Pancreas (tissue), 10 donors: ENCODE measurements at places on chromosomes 1 and 21.
A peak's percentile ranks its signal among the peaks of the same experiment; 100 is the strongest.

DNA sequence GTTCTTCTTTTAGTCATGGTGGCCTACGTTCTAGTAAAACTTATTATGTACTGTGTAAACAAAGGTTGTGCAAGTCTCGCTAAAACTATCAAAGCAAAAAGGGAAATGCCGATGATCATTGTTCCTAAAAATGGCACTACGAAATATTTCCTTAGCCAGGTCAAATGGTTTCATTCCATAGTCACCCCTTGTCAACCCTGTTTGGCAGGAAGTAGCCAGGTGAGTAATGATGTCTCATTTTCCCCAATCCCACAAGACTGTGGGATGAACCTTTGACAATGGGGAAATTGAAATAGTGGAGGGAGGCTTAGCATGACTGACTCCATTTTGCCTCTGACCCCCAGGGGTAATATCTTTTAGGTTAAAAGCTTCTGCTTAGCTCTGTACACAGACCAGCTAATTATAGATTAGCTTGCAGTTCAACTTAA is 5.6 kb upstream of the REN start:
- no peaks in the 10 kb centered on the region for H3K27me3 ChIP-seq
- H3K4me1 ChIP-seq, result no peaks in the 10 kb centered on the region
- no peak overlapping the region for H3K4me3 ChIP-seq

GRCh38 chr1:12477936-12478611 is 139.9 kb downstream of the DHRS3 start:
- DNase-seq, result peak; percentile 88
- H3K4me1 ChIP-seq, result peaks cover 68% of the 10 kb centered on the region
- no peak overlapping the region for H3K4me3 ChIP-seq
- H3K36me3 ChIP-seq, result no peaks in the 10 kb centered on the region
- H3K27me3 ChIP-seq, result no peaks in the 10 kb centered on the region
- H3K27ac ChIP-seq, result peak overlapping the region; percentile 80

- peaks cover 17% of the 10 kb centered on the region for H3K4me1 ChIP-seq
- H3K36me3 ChIP-seq, result no peaks in the 10 kb centered on the region
- DNase-seq, result no peak
- H3K27me3 ChIP-seq, result no peaks in the 10 kb centered on the region
- H3K4me3 ChIP-seq, result peak overlapping the region; percentile 98
- H3K27ac ChIP-seq, result no peak overlapping the region
These were observed 687 bp upstream of the ERI3 start for GRCh38 chr1:44355582-44356305.

DNA sequence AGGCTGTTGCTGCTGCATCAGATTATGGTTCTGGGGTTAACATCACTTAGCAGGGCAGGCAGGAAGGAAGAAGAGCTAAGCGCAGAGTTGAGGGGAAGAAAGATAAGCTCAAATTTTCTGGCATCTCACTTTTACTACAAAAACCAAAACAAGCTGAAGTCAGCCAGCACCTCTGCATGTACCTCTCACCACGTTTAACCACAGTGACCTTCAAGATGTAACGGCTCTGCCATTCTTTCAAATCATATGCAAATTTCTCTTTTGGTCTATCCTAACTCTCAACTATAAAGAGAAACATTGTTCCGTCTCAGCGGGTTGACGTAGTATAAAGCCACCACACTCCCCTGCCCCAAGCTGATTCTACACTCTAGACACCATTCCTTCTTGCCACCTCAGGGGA is 154.4 kb downstream of the OMA1 start:
- no peaks in the 10 kb centered on the region for H3K36me3 ChIP-seq
- no peak overlapping the region for H3K27ac ChIP-seq
- H3K4me3 ChIP-seq, result no peak overlapping the region
- H3K4me1 ChIP-seq, result no peaks in the 10 kb centered on the region
- H3K27me3 ChIP-seq, result no peaks in the 10 kb centered on the region

GRCh38 chr1:162663589-162664106 is 31.4 kb downstream of the DDR2 start:
- no peak for DNase-seq
- no peak overlapping the region for H3K27ac ChIP-seq
- no peaks in the 10 kb centered on the region for H3K27me3 ChIP-seq
- H3K4me1 ChIP-seq, result no peaks in the 10 kb centered on the region
- no peak overlapping the region for H3K4me3 ChIP-seq

- no peak overlapping the region for H3K4me3 ChIP-seq
- H3K36me3 ChIP-seq, result no peaks in the 10 kb centered on the region
- no peak overlapping the region for H3K27ac ChIP-seq
- no peaks in the 10 kb centered on the region for H3K4me1 ChIP-seq
- no peaks in the 10 kb centered on the region for H3K27me3 ChIP-seq
- DNase-seq, result no peak
These were observed 29.0 kb downstream of the LMX1A start for GRCh38 chr1:165327538-165327937.

DNA sequence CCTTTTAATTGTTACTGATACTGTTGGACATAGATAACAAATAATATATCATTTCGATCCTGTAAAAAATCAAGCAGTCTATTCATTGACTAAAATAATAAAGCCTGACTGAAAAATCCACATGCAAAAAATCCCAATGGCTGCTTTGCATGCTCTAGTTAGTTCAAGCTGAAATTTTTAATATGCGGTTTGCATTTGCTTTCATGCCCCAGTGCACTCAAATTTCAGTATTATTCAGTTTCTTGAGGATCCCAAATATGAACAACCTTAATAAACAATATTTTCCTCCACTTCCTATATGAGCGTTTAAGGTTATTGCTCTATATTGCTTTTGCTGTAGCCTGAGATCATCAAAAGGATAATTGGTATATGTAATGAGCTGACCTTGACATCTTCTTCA is 75.1 kb upstream of the DPH5 start:
- no peak overlapping the region for H3K27ac ChIP-seq
- DNase-seq, result no peak
- H3K27me3 ChIP-seq, result no peaks in the 10 kb centered on the region
- H3K4me3 ChIP-seq, result no peak overlapping the region
- H3K36me3 ChIP-seq, result no peaks in the 10 kb centered on the region

DNA sequence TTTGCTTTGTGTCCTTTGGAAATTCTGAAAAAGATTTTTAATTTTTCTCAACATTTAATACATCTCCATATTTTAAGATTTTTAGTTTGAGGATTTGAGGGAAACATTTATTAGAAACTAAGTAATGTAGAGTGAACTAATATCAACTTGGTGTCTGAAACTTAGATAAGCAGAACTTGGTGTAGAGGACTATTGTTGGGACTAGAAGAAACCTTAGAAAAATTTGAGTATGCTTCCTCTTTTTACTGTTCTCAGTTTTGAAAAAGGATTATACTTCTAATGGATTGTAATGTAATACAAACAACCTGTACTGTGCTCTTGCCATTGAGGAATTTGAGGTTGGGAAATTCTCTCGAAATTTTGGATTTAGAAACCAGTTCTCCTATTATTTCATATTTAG is 2.4 kb downstream of the FNBP1L start:
- H3K4me3 ChIP-seq, result peak overlapping the region; percentile 97
- H3K36me3 ChIP-seq, result no peaks in the 10 kb centered on the region
- H3K27me3 ChIP-seq, result no peaks in the 10 kb centered on the region
- DNase-seq, result no peak
- no peak overlapping the region for H3K27ac ChIP-seq

- no peak for DNase-seq
- H3K27ac ChIP-seq, result no peak overlapping the region
- no peaks in the 10 kb centered on the region for H3K4me1 ChIP-seq
- no peaks in the 10 kb centered on the region for H3K36me3 ChIP-seq
- no peaks in the 10 kb centered on the region for H3K27me3 ChIP-seq
- H3K4me3 ChIP-seq, result no peak overlapping the region
These were observed 65.1 kb downstream of the LHX9 start for GRCh38 chr1:197982256-197982655.

- H3K4me3 ChIP-seq, result no peak overlapping the region
- no peak overlapping the region for H3K27ac ChIP-seq
- H3K36me3 ChIP-seq, result no peaks in the 10 kb centered on the region
- no peaks in the 10 kb centered on the region for H3K4me1 ChIP-seq
- H3K27me3 ChIP-seq, result no peaks in the 10 kb centered on the region
These were observed 227.7 kb upstream of the SAMSN1 start for GRCh38 chr21:14773777-14774345.

DNA sequence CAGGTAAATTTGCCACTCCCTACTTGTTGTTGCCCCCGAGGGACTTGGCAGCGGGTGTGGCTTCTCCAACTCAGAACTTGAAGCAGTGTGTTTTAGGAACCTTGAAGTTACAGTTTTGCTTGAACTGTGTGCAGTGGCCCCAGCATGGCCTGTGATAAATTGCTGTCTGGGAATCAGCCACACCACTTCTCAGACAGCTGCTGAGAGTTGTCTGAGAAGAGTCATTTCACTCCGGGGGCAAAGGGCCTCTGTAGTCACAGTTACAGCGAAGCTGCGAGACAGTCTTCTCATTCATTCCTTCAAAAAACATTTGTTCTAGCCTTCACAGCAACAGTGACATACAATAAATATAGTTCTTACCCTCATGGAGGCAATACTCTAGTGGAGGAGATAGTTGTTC is 70.3 kb downstream of the PROX1 start:
- H3K27me3 ChIP-seq, result no peaks in the 10 kb centered on the region
- DNase-seq, result no peak
- H3K4me1 ChIP-seq, result no peaks in the 10 kb centered on the region
- no peaks in the 10 kb centered on the region for H3K36me3 ChIP-seq

- no peak overlapping the region for H3K4me3 ChIP-seq
- no peak for DNase-seq
- H3K4me1 ChIP-seq, result no peaks in the 10 kb centered on the region
- H3K36me3 ChIP-seq, result no peaks in the 10 kb centered on the region
- H3K27me3 ChIP-seq, result no peaks in the 10 kb centered on the region
These were observed 798.9 kb downstream of the BRINP3 start for GRCh38 chr1:189678779-189679178.

- DNase-seq, result no peak
- H3K36me3 ChIP-seq, result peaks cover 15% of the 10 kb centered on the region
- no peaks in the 10 kb centered on the region for H3K27me3 ChIP-seq
- no peak overlapping the region for H3K4me3 ChIP-seq
These were observed 58.6 kb downstream of the USP24 start for GRCh38 chr1:55156608-55157007.

GRCh38 chr1:116001739-116002487 is 25.6 kb downstream of the SLC22A15 start:
- no peaks in the 10 kb centered on the region for H3K36me3 ChIP-seq
- H3K27ac ChIP-seq, result peak overlapping the region; percentile 70
- H3K4me1 ChIP-seq, result no peaks in the 10 kb centered on the region
- peak; percentile 70 for DNase-seq
- no peaks in the 10 kb centered on the region for H3K27me3 ChIP-seq

- H3K4me3 ChIP-seq, result no peak overlapping the region
- H3K4me1 ChIP-seq, result no peaks in the 10 kb centered on the region
- H3K36me3 ChIP-seq, result no peaks in the 10 kb centered on the region
- no peak for DNase-seq
- no peaks in the 10 kb centered on the region for H3K27me3 ChIP-seq
These were observed 564.2 kb downstream of the SMYD3 start for GRCh38 chr1:245942856-245943255.

DNA sequence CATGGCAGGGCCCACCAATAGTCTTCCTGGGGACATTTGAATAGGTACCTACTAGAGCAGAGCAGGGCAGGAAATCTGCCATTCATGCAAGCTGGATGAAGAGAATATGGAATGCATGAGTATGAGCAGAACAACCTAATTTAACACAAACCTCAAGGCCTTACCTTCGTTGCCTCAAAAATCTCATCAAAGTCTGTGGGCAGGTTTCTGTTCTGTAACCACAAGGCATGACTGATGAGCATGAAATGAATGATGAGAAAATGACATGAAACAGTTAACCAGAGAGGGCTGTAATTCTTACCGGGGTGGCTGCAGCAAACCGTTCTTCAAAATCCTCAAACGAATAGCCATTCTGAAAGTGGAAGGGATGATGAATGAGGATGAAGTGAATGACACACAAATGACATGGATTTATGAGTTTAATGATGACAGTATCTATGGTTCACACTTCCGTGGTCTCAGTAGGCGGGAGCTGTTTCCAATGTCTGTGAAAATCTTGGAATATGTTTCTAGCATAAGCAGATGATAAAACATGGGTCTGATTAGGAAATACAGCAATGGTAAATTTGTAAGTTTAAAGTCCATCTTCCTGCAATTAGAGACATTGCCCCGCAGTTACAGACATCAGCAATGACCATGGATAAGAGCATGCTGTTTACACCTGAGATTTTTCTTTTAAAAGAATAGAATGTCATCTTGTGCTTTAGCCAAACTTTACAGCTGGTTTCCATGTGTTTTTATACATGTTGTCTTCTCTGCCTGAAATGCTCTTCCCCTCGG is 67.6 kb upstream of the C8B start:
- H3K27ac ChIP-seq, result no peak overlapping the region
- H3K4me1 ChIP-seq, result no peaks in the 10 kb centered on the region

- DNase-seq, result no peak
- H3K4me1 ChIP-seq, result no peaks in the 10 kb centered on the region
- H3K36me3 ChIP-seq, result no peaks in the 10 kb centered on the region
- no peaks in the 10 kb centered on the region for H3K27me3 ChIP-seq
- H3K27ac ChIP-seq, result no peak overlapping the region
- no peak overlapping the region for H3K4me3 ChIP-seq
These were observed 48.9 kb upstream of the PTGFR start for GRCh38 chr1:78441921-78442320.

DNA sequence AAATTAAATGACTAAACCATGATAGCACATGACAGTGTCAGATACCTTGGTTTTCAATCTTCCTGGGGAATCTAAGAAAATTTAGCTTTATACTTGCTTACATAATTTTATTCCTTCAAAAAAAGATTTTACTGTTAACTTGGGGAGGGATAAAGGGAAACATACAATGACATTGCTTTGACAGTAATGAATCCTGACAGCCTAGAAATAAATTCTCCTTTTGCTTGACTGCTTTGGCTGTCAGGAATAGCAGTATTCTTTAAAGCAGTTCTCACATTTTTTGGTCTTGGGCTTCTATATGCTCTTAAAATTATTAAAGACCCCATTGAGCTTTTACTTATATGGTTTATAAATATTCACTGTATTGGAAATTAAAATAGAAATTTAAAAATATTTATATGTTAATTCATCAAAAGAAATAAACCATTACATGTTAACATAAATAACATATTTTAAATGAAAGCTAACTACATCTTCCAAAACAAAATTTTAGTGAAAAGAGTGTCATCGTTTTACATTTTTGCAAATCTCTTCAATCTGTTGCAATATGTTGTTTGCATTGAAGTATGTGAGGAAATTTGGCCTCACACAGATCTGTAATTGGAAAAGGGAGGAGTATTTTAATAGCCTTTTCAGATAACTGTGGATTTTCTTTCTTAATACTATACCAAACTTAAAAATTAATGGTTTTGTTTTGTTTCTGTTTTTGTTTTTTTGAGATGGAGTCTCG is 16.1 kb downstream of the EPHX4 start:
- no peaks in the 10 kb centered on the region for H3K4me1 ChIP-seq
- DNase-seq, result no peak
- H3K4me3 ChIP-seq, result no peak overlapping the region
- no peak overlapping the region for H3K27ac ChIP-seq
- no peaks in the 10 kb centered on the region for H3K27me3 ChIP-seq
- no peaks in the 10 kb centered on the region for H3K36me3 ChIP-seq
